Stimulated activated CD8-positive, alpha-beta memory T cell treated with anti-CD3 and anti-CD28 coated beads, Interleukin-4, amount 100 ng/mL, for 1 hour (primary cell): ENCODE measurements at places on chromosomes 4 and X.

- DNase-seq, result no peak
Measured at GRCh38 chrX:70013466-70014381, 36.0 kb downstream of the AWAT2 start.

- no peak for DNase-seq
Measured at GRCh38 chrX:40383969-40384368, 196.8 kb upstream of the ATP6AP2 start.

DNA sequence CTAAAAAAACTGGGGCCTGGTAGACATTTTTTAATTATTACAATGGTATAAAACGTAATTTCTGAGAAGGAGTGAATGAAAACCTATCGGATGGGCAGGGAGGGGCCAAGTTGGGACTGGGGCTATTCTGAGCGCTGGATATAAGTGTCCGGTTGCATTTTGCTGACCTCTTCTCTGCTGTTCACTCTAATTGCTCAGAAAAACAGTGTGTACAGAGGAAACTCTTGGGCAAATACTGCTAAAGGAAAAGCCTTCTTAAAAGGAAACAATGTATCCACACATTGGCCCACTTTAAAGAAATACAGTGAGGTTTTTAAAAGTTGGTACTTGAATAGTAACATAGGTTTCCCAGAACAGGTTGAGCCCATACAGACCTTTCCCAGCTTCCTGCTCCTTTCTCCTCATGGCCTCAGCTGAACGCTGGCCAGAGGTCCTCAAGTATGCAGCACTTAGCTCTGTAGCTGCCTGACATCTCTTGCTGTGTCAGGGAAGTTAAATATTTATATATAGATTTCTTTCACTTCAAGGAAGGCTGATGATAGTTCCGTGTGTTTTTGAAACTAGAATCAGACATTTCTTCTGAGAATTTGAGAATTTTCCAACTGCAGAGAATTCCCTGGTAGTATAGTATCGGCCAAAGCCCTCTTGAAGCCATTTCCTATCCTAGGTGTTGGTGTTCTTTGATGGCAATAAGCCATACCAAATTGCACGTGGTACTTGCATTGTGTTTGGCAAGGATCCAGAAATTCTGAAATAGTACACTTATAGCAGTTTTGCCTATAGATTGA, 97.1 kb upstream of the SLC4A4 start:
- no peak for DNase-seq

DNA sequence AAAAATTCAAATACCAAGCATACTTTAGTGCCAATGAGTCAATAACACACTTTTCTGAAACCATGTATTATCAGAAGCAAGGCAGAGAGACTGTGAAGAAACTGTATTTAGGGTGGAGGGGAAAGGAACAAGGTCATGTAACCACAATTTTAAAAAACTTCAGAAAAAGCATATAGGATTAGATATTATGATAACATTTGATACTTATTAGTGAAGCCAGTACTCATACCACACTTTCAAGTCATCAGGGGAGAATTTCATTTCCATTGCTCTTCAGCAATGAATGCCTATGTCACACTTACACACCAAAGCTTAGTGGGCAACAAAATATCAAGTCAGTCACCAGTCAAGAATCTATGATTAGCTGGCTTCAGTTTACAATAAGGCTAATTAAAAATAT, 602.2 kb downstream of the IL15 start:
- DNase-seq, result no peak

DNA sequence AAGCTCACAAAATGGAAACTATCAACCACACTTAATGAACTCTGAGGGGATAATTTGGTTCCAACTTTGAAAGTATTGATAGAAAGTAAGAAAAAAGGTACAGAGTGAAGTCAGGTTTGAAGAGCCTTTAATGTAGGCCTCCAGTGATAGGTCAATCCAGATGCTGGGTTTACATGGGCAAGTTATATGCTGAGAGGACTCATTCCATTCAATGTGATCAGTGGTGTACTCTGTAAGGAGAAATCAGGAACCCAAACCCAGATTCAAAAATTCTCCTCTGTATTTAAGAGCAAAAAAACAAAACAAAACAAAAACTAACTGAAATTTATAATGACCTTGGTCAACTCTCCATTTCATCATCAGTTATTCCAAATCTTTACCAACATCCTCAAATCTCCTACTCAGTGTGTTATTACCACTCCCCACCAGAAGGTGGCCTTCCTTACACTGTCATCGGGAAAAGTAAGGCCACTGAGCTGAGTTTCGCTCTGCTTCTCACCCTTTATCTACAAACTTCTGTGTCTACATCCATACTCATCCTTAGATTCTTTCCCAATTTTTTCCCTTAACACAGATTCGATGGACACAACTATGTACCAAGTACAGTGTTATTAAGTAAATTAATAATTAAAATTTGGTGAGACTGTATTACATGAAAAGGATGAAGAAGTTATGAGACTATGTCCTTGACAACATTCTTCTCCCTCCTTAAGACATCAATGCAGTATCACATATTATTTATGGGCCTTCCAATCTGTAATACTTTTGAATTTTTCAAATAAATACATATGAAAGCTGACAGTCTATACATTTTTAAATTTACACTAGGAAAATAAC, 88.3 kb downstream of the ZAR1 start:
- DNase-seq, result peak; percentile 14

- no peak for DNase-seq
Measured at GRCh38 chr4:26030260-26030667, 116.2 kb downstream of the SMIM20 start.

DNA sequence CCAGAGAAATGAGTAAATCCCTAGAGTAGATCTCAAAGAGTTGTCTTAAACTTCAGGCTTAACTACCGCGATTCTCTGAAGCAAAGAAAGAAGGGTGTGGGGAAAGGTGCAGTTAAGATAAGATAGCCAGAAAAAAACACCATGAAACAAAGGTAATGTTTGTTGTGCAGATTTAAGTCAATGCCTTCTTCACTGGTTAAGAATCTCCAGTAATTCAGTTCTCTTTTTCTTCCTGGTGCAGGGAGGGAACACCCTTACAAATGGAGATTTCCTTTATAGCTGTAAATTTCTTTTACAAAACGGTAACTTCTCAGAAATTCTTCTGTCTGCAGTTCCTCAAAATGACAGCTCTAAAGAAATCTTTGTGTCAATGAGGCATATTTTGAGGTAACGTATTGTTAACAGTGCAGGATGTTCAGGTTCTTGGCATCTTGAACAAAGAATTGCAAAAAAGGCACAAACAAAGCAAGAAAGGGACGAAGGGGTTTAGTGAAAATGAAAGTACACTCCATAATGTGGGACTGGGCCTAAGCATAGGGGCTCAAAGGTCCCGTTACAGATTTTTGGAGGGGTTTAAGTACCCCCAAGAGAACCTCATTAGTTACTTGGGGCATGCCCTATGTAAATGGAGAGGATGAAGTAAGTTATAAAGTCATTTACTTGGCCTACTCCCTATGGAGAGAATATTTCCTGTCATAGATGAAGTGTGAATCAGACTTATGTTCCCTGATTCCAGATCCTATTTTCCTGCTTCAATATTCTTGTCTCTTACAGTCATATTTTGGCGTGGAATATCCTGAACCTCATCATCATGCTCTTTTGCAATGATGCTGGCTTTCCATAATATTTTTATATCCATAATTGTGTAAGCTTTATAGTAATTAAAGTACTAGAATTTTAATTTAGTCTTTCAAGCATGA, 492.0 kb downstream of the PCDH11X start:
- no peak for DNase-seq

- no peak for DNase-seq
Measured at GRCh38 chrX:45622538-45622937, 421.9 kb upstream of the DIPK2B start.

DNA sequence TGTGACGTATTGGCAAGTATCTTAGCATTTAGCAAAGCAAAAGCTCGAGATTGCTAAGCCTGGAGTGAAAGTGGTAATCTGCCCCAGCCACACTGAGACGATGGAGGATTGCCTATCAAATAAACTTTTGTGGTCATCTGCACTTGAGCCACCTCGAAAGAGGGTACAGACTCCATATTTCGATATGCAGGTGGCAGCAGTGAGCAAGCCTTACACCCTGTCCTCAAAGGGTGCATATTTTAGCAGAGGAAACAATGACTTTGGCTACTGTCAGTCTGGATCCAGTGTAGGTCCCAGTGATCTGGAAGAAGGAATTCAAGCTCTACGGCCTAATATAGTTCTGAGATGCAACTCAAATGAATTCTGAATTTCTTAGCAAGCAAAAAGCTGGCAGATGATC, 153.9 kb downstream of the ATG4A start:
- no peak for DNase-seq

DNA sequence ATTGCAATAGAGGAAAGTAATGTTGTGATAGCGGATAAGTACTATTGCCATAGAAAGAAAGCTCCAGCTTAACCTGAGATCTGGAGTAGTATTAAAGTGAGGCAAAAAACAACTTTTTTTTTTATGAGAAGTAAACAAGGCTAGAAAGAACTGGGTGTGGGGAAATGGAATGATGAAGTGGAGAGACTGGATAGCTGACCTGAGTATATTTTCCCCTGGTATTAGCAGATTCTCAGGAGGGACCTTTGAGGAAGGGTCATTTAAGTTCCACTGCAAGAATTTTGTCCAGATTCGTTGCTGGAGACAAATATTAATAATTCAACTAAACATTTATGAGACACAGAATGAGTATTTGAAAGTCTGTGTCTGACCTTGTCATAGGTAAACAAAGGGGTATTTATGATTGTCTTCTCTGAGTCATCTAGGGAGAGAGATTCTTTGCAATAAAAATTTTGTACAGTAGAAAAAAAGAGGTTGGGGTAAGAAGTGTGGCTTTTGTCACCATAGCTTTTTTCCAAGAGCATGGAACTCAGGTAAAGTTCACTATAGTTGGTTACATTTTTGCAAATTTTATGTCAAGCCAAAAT, 2095.9 kb downstream of the ARAP2 start:
- DNase-seq, result no peak

GRCh38 chrX:8743126-8743732, 11.3 kb upstream of the ANOS1 start:
- peak; percentile 14 for DNase-seq
